ENCODE measurements at places on chromosomes 5 and 9. TPM values are rescaled to one million over a fixed set of nuclear protein-coding genes. Genes with fewer than 3 reads are reported as not detected.
A peak's percentile ranks its signal among the peaks of the same experiment; 100 is the strongest.

GRCh38 chr9:133004999-133005760 lies 25.6 kb upstream of the GTF3C5 start:
- peak; percentile 41 for DNase-seq

DNA sequence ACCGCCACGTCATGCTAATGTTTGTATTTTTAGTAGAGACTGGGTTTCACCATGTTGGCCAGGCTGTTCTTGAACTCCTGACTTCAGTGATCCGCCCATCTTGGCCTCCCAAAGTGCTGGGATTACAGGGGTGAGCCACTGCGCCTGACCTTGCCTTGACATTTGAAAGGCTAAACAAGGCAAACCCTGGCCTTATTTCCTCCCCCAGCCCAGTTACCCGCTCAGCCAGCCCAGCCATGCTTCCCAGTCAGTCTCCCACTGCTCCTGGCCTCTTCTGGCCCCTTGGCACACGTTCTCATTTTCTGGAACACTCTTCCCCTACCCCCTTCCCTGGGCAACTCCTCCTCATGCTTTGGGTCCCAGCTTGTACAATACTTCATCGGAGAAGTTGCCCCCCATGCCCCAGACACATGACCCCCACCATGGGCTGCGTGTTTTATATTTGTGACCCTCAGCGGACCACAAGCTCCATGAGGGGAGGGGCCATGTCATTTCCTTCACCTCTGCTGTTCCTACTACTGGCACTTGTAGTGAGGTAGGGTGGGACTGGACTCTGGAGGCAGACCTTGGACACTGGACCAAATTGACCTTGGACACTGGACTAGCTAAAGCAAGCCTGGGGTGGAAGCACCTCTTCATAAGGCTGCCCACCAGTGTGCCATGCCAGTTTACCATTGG lies 94.4 kb upstream of the IER5L start:
- peak; percentile 9 for DNase-seq

DNA sequence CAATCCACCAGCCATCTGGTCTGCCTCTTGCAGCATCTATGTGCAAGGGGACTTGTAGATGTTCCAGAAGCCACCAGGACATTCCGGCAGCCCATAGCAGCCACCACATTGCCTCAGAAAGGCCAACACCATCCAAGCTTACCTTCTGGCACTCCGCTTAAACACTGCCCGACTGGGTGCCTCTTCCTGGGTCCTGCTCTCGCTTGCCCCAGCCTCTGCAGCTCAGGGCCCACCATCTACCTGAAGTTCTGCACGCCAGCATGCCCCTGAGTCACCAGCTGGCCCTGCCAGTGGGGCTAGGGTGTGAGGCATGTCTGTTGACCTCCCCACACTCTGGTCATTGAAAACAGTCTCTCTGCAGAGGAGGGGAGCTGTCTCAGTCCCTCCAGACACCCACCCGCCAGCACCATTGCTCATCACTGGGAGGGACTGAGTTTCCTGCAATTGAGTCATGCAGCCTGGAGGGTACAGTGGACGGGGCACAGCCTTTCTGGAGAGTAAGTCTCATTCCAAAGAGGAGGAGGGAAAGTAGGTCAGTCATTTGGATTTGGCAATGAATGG lies 16.9 kb upstream of the COL5A1 start:
- peak; percentile 32 for DNase-seq

GRCh38 chr5:124527220-124527991 lies 219.0 kb downstream of the ZNF608 start:
- DNase-seq: no peak

GRCh38 chr5:17929171-17929570 lies 294.9 kb downstream of the TAF11L14 start:
- DNase-seq: no peak

GRCh38 chr5:92513067-92513466 lies 1068.0 kb downstream of the NR2F1-AS1 start:
- no peak for DNase-seq

GRCh38 chr9:35105571-35106342 lies 2.8 kb upstream of the STOML2 start:
- no peak for DNase-seq

DNA sequence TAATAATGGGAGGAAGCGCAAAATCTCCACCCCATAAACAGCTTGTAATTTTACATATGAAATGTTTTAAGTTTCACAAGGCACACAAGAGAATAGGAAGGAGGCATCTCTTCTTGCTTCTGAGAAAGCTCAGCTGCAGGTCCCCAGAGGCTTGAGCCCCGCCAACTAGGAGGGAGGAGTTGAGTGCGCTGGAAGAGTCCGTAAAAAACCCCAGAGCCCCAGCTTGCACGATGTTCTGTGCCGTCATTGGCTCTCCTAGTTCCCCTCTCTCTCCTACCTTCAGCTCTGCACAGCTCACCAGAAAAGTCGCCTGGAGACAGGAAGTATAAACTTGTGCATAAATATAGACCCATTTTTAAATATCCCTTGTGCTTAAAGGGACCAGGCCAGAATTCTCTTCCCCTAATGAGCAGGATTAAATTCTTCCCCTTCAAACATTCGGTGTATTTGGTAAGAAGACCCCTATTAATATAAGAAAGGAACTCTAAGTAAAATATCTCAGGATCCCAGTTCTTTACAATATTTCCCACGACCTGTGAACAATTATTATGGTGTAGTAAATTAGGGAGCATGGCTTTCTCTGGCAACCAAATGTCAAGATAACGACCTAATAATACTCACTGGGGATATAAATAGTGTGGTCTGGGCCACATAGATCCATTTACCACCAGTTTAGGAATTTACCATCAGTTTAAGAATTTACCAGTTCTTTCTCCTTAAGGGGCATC lies 13.7 kb downstream of the GLRX start:
- peak; percentile 66 for DNase-seq

- DNase-seq: no peak
Measured at GRCh38 chr5:17604951-17605350, 968 bp downstream of the TAF11L11 start.

DNA sequence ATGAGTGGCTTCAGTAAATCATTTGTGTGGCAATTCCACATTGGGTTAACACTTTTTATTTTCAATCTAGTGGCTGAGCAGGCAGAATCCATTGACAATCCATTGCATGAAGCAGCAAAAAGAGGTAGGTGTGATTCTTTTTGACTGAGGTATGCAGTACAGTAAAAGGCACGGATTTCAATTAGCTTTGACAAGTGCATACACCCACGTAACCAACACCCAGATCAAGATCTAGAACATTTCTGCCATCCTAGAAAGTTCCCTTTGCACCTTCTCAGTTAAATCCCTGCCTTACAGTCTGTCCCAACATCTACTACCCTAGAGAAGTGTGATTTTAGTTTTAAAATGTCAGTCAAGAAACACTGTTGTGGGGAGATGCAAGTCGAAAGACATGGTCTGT lies 43.4 kb downstream of the OSTF1 start:
- no peak for DNase-seq

DNA sequence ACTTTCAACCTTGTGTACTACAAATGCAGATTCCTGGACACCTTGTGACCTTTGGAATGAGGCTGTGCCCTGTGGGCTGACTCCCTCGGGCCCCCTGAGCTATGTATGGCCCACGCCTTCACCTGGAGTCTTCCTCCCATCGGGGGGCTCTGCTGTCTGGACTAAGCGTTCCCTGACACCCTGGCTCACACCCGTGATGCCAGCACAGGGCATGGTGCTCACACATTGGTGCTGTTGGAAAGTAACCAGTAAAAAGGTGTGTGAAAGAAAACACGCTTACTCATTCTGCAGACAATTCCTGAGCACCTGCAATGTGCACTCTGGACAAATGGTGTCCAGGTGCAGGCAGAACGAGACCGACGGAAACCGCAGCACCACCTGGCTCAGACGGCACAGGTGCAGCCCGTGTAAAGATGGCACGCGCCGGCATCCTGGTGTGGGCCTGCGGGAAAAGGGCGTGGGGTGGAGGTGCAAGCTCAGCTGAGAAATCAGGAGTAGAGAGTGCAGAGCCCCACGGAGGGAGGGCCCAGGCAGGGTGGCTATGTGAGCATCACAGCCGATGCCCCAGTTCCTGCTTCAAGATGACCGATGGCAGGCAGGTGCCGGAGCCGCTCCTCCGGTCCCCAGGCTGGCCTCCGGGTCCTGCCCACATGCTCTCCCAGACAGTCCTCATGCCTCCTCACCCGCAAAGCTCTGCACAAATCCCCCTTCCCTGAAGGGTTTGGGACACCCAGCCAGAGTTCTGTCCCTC lies 11.0 kb downstream of the LPCAT1 start:
- peak; percentile 45 for DNase-seq

- DNase-seq: no peak
Measured at GRCh38 chr9:73230251-73230650, 78.6 kb downstream of the ANXA1 start.

GRCh38 chr5:135578305-135578684 lies 496 bp downstream of the CXCL14 start:
- no peak for DNase-seq

DNA sequence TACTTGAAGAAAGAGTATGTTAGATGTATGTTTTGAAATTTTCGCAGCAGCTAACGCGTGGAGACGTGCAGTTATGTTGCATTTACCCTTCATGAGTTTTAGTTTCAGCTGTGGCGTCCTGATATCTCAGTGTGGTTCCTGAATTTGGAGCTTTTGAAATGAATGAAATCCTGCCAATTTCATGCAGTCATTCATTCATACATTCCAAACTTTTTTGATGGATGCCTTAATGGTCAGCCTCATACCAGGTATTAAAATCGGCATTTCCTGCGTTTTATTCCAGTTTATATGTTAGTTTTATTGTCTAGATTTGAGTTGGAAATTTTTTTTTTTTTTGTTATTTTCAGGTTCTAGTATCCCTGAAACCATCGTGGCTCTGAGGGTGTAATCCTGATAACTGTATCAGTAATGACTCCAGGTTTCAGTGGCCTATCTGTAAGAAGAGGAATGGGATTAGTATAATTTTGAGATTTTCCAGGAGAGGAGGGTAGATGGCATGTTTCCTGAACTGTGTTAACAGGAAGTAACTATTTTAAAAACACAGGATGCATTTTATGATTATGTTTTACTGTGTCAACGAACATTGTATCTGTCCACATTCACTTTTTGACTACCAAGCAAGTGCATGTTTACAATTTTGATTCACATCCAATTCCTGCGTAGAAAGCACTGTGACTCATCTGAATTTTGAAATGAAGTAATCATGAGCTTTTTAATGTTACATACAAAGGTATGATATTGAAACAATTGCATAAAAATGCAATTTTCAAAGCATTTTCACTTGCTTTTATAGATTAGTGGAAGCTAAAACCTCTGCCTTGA lies 1.0 kb downstream of the FOCAD start:
- DNase-seq: no peak

Gene TMEM215
- 0.09 TPM for total RNA-seq

Gene CAVIN4
- 1.7 TPM for total RNA-seq

Gene SNCAIP
- total RNA-seq: 4.4 TPM

Gene PCSK1
- total RNA-seq: 0.18 TPM

Gene MCC
- total RNA-seq: 20.6 TPM

Gene TXNDC8
- total RNA-seq: not detected

Gene CTSV
- 0.32 TPM for total RNA-seq

Gene ITGA2
- 7.4 TPM for total RNA-seq

Gene ADGRD2
- total RNA-seq: not detected

Measured in lower lobe of right lung (tissue), 2 donors.